ENCODE measurements at places on chromosomes 3 and 15.

GRCh38 chr3:22371036-22371435 lies 620.0 kb upstream of the ZNF385D start:
- DNase-seq = no peak

DNA sequence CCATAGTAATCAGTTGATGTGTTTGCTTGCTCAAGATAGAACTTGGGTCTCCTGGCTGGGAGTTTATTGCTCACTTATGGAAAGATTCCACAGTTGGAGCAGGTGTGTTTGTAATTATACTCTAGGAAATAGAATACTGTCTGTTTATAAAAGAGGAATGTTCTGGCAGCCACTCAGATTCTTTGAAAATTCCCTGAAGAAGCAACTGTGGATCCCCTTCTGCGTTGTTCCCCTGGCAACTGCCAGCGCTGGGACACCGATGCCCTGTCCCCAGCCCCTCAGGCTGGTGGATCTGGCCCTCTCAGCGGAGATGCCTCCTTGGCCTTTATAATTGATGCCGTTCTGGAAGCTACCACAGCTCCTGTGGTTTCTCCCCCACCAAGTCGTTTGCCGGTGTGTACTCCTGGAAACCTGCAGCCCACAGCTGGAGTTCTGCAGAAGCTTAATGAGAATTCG lies 225.9 kb downstream of the ITPR1 start:
- no peak for DNase-seq

- no peak for DNase-seq
These were observed 18.3 kb upstream of the ATP8B4 start for GRCh38 chr15:50137330-50137761.

DNA sequence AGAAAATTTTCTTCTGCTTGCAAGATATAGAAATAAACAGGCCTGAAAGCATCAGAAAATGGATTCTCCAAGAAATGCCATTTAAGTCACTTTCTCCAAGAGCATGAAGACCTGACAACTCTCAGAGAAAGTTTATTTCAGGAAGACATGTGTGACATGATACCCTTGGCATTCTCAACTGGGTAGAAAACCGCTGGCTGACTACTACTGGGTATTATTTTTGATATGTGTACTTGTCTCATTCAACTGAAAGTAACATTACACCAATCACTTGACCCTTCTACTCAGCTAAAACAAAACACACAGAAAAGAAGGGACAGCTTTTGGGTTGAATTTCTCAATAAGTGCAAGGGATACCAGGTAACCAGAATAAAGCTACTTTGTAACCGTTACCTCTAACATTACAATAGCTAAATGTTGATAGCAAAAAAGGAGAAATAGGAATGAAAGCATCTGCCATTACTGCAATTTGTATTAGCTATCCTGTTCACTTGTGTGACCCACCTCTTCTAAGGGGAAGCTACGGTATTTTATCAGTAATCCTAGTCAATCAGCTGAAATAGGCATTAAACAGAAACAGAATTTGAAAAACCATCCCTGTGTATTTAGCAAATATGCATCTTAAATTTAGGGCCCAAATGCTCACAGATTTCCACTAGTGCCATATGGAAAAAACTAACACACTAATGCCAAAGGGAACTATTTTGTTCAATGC lies 7.3 kb downstream of the TRA2B start:
- DNase-seq = no peak

DNA sequence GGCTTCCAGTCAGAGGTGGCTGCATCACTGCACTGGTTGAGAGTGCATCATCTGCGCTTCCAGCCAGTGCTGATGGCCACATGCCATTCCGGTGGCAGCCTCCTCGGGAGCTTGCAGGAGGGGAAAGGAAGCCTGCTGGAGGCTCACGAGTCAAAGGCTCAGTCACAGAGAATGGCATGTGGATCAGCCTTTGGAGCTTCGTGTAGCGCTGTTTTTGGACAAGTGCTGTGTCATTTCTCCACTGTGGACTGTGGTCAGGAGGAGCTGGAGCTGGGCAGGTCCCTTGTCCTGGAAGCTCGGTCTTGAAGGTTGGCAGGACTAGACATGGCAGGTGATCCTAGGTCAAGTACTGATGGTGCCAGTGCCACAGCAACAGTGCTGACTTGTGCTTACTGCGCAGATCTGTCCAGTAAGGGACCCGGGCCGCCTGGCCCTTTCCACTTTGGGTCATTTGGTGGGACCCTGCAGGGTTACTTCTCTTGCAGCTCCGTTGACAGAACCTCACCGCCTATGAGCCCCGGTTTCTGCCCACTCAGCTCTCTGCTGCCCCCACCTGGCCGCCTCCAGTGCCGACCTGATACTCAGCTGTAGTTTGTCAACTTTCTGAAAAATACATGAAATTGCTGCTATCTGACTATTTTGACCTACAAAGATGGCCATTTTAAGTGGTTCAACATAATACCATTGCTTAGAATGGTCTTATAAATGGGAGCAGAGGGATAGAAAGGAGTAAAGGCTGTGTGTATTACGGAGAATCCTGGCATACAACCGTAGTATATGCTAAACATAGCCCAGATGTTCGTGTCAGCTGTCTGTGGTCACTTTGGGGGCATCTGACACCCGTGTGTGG lies 27.6 kb upstream of the TRPM1 start:
- peak; percentile 59 for DNase-seq

GRCh38 chr3:66555214-66555844 lies 54.5 kb upstream of the LRIG1 start:
- no peak for DNase-seq

DNA sequence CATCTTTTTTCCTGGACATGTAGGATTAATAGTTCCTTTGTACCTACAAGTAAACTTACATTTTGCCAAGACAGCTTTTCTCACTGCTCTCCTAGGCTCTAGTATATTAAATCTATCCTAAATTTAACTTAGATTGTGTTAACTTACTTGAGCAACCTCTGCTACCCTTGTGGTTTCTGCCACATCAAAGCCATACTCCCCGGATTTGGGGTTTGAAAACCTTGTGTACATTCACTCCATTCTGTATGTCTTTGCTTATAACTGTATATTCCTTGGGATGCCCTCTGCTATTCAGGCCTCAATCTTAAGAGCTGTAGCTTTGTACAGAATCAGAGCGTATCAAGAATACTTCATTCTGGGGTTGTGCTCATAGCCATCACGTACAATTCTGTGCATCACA lies 60.4 kb downstream of the ARIH1 start:
- no peak for DNase-seq

DNA sequence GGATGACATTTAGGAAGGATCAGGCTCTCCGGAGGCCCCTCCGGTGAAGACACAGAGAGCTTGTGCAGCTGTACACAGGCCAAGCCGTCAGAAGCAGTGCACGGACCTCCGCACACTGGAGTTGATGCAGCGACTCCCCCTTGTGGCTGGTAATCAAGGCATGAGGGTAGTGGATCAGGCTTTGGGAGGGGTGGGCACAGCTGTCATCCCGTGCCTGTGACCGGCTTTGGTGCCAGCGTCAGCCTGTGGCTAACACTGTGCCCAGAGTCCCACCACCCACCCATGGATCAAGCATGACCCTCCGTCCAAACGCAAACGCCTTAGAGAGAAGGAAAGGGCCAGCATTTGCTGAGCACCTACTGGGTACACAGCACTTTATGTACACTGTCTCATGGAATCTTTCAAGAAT lies 8.2 kb upstream of the GRIP2 start:
- peak; percentile 9 for DNase-seq

- no peak for DNase-seq
These were observed 104.9 kb upstream of the NEDD4 start for GRCh38 chr15:56098195-56098863.

DNA sequence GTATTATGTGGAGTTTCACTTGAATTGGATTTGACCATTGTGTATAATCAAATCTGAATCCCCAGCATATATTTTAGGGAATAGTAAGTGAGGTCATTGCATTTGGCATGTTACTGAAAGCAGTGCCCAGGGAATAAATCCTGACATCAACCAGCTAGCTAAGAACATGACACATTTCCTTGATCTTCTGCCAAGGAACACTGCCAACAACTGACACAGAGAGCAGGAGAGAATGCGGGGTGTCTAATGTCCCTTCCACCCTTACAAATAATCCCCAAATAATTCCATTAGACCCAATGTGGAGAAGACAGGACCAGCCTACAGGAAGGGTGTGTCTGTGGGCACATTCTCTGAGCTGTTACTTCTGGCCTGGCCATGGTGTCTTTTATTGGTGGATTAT lies 30.6 kb upstream of the UBE3A start:
- no peak for DNase-seq

- DNase-seq = no peak
These were observed 8.2 kb upstream of the EPHB3 start for GRCh38 chr3:184553385-184553784.

GRCh38 chr3:140727886-140728285 lies 50.0 kb downstream of the TRIM42 start:
- DNase-seq = no peak

DNA sequence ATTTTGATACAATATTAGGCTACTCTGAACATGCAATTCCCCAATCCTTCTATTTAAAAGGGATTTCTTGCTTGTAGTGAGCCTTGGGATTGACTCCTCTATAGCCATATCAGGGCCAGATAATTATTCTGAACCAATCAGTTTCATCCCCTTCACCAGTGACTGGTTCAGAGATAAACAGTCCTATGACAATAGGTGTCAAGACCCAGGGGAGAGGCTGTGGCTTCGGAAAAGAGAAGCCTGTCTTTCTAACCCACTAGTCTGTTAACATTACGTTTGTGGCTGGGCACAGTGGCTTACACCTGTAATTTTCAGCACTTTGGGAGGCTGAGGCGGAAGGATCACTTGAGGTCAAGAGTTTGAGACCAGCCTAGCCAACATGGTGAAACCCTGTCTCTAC lies 6.2 kb upstream of the ISLR2 start:
- DNase-seq = no peak

- DNase-seq = no peak
These were observed 50.8 kb downstream of the CPN2 start for GRCh38 chr3:194300382-194300758.

- DNase-seq = no peak
These were observed 85.9 kb downstream of the AQP9 start for GRCh38 chr15:58224068-58224467.

GRCh38 chr3:144744473-144744872 lies 772.9 kb downstream of the DIPK2A start:
- DNase-seq = no peak

DNA sequence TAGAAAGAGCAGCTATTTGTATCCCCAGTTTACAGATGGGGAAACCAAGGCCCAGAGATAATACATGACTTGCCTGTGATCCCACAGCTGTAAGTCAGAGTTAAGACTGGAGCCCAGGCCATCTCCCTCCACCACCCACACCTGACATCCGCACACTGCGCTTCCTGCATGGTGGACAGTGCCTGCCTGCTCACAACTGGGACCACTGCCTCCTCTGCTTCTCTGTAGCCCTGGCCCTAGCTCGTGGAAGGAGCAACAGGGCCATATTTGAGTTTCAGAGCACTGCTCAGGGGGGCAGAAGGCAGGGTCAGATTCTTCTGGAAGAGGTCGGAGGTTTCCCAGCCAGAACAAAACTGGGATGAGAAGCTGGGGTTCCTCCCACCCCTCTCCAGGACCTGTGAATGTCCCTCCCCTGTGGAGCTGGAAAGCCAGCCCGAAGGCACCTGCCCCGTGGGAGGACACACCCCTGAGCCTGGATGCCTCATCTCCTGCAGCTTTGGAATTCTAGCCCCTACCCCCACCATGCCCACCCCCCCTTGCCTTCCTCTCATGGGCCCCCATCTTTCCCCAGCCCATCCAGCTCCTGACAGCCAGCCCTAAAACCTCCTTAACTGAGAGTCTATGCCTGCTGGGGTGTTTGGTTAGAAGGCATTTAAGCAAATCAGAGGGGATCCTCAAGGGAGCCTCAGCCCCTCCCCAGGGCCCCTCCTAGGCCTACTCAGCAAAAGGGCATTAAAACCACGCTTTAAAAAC lies 100.1 kb downstream of the TPRA1 start:
- no peak for DNase-seq

DNA sequence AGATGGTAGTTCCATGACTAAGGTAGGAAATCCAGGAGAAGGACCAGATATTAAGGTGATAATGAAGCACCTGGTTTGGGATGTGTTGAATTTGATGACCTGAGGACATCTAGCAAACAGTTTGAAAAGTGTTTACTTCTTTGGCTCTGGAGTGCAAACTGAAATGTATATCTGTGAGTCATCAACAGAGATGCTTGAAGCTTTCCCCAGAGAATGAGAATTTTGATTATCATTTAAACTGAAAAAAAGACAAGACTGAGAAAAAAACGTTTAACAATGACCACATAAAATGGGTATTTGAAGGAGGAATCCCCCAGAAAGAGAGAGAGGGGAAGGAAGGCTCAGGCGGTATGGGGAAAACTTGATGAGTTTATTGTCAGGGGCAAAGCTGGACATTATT lies 20.7 kb upstream of the GSK3B start:
- DNase-seq = no peak

GRCh38 chr15:43511012-43511885 lies 6.2 kb upstream of the MAP1A start:
- DNase-seq = no peak

DNA sequence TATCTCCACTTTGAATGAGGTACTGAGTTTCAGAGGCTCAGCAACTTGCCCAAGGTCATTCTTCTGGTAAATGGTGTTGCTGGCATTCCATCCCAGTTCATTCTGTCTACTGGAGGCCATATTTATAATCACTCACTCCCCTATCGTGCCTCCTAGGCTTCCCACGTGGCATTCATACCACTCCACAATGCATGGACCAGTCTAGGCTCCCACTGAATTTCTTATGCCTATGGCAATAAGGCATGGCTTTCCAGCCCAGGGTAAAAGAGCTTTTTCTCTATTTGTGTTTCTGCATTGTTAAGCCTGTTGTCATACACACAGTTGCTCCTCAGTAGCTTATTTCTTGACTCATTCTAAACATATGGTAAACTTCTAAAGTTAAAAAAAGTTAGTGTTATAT lies 19.9 kb downstream of the BBX start:
- no peak for DNase-seq

GRCh38 chr15:57472861-57473260 lies 96.6 kb downstream of the CGNL1 start:
- no peak for DNase-seq

GRCh38 chr15:89426500-89426899 lies 69.9 kb downstream of the RHCG start:
- no peak for DNase-seq

GRCh38 chr3:161637559-161637958 lies 141.0 kb downstream of the OTOL1 start:
- no peak for DNase-seq

DNA sequence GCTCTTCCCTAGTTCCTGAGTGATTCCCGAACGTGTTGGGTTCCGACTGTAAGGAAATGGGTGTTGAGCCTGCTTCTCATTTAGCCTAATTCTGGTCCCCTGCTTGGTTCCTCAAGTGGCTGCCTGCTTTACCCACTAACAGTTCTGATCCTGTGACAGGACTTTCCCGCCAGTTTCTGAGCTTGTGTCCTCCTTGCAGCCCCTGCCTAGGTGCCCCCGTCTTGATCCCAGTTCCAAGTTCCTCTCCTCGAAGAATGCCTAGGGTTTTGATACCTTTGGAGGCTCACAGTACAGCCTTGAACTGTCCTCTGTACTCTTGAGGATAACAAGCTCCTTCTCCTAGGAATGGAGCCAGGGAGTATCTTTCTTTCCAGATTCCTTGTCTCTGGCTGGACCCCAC lies 12.0 kb upstream of the RASGRF1 start:
- no peak for DNase-seq
